ENCODE measurements at places on chromosomes 7 and 10.
A peak's percentile ranks its signal among the peaks of the same experiment; 100 is the strongest.

DNA sequence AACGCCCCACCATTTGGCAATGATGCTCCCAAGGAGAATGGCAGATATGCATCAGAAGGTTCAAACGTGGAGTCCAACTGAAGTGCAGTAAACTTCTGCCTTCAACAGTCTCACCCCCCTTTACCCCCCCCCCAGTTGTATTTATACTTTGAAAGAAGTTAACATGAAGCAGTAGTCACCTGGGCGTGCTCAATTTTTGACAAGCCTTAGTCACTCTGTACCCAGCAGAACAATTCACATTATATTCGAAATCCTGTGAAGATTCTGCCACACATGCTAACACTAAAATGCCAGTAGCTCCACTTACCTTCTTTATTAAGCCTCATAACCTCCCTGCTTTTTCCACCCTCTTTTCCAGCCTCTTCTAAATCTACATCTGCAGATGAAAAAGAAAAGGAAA, 894 bp downstream of the ATXN7L1 start:
- no peak for DNase-seq

- no peak for DNase-seq
These were observed 44.4 kb downstream of the TMEM270 start for GRCh38 chr7:73905360-73905759.

DNA sequence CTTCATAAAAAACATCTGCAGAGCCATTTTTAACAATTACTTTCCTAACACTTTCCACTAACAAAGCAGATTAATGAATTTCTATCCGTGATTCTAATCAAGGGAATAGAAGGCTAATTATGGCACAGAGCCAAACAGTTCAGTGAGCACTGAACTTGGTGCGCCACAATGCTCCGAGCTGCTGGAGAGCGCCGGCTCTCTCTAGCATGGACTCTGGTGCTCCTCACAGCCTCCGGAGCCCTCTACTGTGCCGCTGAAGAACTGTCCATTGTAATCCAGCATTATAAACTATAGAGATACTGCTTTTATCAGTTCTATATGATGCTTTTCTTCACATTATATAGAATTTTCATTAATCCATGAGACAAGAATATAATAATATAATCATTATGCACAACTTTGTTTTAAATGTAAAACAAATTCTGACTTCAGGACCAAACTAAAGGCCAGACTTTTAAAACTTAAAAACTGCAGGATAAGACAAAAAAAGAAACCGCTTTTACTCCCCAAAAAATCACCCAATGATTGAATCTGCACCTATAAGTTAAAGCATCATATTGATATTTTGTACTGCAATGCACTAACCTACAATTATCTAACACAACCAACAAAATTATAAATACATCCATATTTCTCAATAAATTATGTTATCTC, 123.6 kb downstream of the RNF32 start:
- peak; percentile 89 for DNase-seq

- no peak for DNase-seq
These were observed 68.4 kb downstream of the HACD1 start for GRCh38 chr10:17548770-17549169.

DNA sequence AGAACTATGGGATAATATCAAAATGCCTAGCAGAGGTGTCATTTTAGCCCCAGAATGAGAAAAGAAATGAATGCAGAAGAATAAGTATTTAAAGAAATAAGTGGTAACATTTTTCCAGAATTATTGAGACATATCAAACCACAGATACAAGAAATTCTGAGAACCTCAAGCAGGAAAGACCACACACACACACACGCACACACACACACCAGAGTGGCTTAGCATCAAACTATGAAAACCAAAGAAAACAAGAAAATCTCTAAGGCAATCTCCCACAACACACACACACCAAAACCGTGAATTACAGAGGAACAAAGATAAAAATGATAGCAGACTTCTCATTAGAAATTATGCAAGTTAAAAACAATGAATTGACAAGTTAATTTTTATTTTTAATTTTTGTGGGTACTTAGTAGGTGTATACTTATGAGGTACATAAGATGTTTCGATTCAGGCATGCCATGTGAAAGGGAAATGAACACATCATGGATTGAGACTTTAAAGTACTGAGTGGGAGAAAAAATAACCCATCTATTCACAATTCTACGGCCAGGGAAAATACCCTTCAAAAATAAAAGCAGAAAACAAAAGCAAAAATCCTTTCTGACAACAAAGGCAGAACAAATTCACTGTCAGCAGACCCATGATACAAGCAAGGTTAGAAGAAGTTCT, 14.6 kb downstream of the PPIF start:
- DNase-seq = no peak

DNA sequence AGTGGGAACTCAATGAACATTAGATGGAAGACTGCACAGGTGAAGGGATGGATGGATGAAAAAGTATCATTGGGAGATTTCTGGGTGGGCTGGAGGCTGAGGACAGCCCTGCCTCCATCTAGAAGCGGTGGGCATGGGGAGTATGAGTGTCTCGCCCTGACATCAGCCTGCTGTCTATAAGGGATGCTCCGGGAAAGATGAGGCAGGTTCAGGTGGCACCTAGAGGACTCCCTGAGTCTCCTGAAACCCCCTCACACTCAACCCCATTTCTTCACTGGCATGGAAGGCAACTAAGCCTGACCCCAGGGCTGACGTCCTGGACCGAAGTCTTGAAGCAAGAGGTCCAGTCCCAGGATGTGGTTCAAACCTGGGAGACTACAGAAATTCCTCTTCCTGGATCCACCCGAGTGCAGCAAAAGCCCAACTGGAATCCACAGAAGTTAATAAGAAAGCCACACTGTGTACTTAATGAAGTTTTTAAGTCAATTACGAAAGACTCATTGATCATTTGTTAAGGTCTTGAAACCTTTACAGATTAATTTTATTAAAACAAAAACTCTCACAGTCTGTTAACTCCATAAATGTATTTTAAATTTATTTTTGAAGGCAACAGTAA, 238.8 kb downstream of the EMX2 start:
- DNase-seq = no peak

DNA sequence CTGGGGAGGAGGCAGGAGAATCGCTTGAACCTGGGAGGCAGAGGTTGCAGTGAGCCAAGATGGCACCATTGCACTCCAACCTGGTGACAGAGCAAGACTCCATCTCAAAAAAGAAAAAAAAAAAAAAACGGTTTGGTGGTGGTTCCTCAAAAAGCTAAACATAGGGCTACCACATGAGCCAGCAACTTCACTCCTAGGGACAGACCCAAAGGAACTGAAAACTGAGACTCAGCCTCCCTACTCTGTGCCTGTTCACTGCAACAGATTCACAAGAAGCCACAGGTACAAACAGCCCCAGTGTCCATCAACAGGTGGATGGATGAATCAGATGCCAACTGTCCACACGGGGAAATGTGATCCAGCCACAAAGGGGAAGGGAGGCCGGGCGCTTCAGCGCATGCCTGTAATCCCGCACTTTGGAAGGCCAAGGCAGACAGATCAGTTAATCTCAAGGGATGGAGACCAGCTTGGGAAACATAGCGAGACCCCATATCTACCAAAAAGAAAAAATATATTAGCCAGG, 79.1 kb upstream of the TNRC18 start:
- DNase-seq = no peak

- DNase-seq = no peak
These were observed 206.4 kb downstream of the TAX1BP1 start for GRCh38 chr7:27946351-27946750.

GRCh38 chr10:12184165-12184564, 11.5 kb downstream of the NUDT5 start:
- no peak for DNase-seq

GRCh38 chr7:128937647-128938543, at the start of gene IRF5:
Gene IRF5, plus strand, starts transcription at chr7:128937927. Its CDS starts 4,155 bp downstream, at chr7:128942082.
- DNase-seq = peak; percentile 15

GRCh38 chr10:12665501-12665900, 316.2 kb downstream of the CAMK1D start:
- no peak for DNase-seq

DNA sequence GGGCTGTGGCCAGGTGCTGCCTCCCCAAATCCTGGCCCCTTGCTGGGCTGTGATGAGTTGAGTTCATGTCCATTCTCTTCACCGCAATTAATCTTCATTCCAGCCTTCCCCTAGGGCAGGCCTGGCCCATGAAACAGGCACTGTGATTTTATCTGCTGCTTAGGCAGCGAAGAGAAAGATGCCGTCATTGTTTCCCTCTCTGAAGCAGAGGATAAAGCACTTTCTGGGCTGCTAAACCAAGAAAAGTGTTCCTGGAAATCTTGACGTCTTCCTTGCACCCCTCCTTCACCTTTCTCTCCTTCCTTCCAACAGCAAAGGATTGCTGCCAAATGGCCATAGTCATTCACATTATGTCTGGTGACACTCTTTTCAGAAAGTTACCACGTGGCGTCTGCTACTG, 265.9 kb downstream of the ZEB1 start:
- no peak for DNase-seq

- no peak for DNase-seq
These were observed 173.9 kb downstream of the WNT2 start for GRCh38 chr7:117148971-117149370.

GRCh38 chr10:62501547-62501946, 127.4 kb downstream of the ZNF365 start:
- no peak for DNase-seq

- no peak for DNase-seq
These were observed 223.7 kb downstream of the LHFPL3 start for GRCh38 chr7:104552102-104552501.

DNA sequence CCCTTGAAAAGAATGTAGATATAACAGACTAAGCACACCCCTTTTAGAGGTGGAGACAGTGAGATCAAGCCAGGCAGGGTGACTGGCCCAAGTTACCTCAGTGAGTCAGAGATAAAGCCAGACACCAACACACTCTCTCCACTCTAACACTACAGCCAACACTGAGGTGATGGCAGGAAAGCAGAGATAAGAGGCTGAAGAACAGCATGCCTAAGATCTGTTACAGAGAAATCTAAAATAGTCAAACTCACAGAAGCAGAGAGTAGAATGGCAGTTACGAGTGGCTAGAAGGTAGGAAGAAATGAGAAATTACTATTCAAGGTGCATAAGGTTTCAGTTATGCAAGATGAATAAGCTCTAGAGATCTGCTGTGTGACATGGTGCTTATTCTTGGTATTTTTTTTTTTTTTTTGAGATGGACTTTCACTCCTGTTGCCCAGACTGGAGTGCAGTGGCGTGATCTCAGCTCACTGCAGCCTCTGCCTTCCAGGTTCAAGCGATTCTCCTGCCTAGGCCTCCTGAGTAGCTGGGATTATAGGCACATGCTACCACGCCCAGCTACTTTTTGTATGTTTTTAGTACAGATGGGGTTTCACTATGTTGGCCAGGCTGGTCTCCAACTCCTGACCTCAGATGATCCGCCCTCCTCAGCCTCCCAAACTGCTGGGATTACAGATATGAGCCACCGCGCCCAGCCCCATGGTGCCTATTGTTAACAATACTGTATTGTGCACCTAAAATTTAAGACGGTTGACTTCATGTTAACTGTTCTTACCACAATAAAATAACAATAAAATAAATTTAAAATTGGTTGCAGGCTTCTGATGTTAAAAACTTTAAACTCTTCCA, 28.7 kb downstream of the ICA1 start:
- no peak for DNase-seq

GRCh38 chr7:4809666-4810065, 34.2 kb downstream of the AP5Z1 start:
- DNase-seq = no peak

DNA sequence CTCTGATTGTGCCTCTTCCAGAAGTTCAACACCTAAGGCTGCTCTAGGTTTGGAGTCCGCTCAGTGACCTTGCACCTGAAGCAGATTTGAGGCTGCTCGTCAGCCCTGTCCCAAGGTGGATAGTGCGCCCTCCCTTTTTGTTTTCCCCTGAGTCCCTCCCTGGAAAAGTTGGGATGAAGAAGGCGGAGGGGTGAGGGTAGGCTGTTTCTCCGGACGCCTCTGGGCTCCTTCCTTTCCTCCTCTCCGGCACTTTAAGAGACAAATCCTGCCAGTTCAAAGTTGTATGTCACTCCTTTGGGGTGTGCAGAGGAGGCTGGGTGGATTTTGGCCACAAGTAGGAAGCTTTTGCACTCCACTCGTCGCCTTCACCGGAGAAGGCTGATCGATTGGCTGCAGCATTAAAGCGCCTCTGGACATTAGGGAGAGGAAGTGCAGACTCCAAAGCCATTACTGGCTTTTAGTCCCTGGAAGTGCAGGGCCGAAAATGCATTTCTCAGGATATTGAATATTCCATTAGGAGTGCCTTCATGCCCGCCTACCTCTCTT, 81.9 kb upstream of the PRKG1 start:
- DNase-seq = no peak

All from NCI-H1105 (cell line).